Right renal cortex interstitium (tissue), 3 donors: ENCODE measurements at places on chromosomes 1 and 21. TPM values are rescaled to one million over a fixed set of nuclear protein-coding genes. Genes with fewer than 3 reads are reported as not detected.

DNA sequence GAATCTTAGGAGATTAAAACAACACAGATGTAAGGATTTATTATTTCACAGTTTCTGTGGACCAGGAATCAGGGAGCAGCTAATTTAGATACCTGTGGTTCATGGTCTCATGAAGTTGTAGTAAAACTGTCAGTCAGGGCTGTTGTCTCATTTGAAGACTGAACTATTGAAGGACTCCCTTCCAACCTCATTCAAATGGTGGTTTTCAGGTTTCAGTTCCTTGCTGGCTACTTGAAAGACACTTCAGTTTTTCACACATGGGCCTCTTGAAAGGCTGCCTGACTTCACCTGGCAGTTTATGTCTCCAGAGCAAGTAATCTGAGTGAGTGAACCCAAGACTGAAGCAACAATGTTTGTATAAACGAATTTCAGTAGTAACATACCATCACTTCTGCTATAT is 915.9 kb downstream of the PLA2G4A start:
- DNase-seq, result no peak

DNA sequence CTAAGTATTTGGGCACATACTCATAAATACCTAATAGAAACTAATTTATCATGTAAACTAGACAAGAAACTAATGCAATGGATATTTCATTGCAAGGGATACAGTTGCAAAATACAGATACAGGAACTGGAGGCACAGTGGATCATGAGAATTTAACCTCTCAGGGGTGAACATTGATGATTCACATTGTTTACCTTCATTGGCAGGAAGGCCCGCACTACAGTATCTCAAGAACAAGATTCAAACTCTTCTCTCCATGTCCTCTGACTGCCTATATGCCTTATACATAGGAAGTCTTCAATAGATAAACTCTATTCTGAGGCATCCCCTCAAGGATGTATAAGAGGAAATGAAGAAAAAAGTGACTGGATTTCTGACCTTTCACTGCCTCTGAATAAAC is 18.4 kb upstream of the PTBP2 start:
- no peak for DNase-seq

MATN1 gene
- polyA plus RNA-seq, result 0.17 TPM

- DNase-seq, result no peak
Measured at GRCh38 chr21:29521872-29522271, 223.2 kb downstream of the BACH1 start.

- DNase-seq, result peak; percentile 10
Measured at GRCh38 chr1:40592107-40592803, 60.8 kb downstream of the ZNF684 start.

DNA sequence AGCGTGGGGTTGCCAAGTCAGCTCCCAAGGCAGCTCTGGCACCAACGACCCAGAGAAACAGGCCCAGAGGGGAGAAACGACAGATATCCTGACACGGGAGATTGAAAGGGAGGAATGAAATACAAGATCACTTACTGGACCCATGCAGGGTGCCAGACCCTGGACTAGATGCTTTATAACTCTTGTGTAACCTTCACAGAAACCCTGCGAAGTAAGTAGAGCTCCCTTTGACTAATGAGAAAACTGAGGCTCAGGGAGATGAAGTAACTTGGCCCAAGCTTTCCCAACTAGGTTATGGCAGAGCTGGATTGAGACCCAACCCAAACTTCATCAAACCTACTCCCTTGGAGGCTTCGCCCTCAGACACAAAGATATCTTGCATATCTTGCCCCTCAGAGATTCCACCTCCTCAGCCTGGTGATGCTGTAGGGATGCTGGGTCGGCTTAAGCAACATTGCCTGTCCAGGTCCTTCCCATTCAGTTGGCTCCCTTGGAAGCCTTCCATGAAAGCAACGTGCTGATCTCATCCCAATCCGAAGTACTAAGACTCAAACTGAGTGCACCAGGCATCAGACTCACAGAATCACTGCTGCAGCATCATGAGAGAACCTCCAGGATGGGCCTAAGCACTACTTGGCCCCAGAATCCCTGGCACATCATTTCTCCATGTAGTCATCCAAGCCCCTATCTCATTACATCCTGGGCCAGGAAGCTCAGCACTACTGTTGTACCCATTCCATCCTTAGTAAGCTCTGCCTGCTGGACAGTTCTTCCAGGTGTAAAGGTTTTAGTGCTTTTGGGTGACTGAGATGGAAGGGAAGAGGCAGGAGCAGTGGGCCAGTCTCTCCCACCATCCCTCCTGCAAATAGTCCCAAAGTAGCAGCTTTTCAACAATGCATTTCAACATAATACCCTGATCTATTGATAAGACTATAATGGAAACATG is 1.1 kb upstream of the IGSF9 start:
- DNase-seq, result no peak

GRCh38 chr1:218546314-218546713 is 201.2 kb downstream of the TGFB2 start:
- no peak for DNase-seq

DNA sequence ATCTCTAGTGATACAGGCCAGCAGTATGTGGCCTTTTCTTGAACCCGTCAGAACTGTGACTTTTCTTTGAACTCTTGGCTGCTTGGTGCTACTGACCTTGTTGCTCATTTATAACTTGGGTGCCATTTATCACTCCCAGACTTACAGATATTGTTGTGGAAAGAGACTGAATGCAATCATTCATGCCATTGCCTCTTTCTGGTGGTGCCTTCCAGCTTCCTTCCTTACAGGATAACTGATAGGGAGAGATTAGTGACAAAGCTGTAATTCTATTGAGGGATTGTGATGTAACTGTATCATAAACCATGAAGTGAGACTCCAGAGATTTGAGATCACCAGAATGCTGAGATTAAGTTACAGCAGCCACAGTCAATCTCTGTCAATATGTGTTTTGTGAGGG is 256.5 kb downstream of the USP25 start:
- DNase-seq, result peak; percentile 27

DNA sequence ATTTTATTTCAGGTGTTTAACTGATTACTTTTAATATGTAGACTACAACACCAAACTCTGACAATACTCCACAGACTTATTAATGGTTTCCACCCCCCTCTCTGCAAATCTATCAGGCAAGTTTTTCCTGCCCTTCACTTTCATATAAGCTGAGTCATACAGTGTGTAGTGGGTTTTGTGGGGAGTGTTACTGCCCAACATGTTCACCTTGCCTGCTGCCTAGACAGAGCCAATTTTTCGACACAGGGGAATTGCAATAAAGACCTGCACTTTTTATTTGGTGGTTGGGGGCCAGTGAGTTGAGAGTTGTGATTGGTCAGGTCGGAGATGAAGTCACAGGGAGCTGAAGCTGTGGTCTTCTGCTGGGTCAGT is 119.7 kb downstream of the PPIAL4G start:
- no peak for DNase-seq

GRCh38 chr1:63004868-63005267 is 220.9 kb downstream of the ATG4C start:
- DNase-seq, result no peak

GRCh38 chr1:13832536-13832935 is 132.5 kb downstream of the PRDM2 start:
- no peak for DNase-seq

DNA sequence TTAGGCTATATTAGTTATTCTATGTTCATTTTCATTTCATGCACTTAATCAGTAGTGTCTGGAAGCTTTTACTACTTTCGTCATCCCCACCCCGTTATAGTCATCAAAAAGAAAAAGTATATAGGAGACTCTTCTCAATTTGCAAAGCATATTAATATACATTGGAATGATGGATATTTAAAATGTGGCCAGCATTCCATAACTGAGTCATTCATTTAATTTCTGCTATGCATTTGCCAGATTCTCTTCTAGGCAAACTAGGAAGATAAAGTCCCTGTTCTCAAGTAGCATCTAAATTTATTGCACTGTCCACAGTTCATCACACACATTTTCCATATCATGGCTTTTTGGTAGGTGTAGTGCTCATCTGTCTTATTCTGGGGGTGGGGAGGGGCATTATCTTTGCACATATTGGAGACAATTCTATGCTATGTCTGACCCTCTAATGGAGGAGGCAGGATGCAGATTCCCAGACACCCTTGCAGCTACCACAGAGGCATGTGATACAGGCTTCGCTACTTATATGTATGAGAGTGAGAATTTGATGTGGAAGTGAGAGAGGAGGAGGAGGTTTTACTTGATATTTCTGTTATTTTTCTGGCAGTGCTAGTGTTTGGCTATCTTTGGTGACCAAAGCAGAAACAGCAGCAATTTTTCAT is 125.8 kb downstream of the CTH start:
- DNase-seq, result no peak

GRCh38 chr1:115114308-115114707 is 25.0 kb upstream of the TSPAN2 start:
- no peak for DNase-seq

DNA sequence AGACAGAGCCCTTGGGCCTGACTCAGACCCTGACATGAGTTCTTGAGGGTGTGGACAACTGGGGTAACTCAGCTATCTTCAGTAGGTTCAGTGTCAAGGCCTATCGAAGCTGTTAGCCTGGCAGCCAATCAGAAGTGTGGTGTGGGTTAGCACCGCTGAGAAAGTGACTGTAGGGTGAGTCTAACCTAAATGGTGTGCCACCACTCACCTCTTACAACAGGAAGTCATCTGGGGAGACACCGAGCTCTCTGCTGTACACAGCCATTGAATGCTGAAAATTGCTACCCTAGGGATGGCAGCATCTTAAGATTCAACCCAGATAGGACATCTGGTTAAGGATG is 44.6 kb downstream of the RASSF5 start:
- no peak for DNase-seq

AUNIP gene
- polyA plus RNA-seq, result 4.0 TPM

GRCh38 chr1:158720620-158721019 is at the start of gene OR6K3:
Gene OR6K3 (minus strand): TSS chr1:158720720. CDS start chr1:158718115, 2,605 bp downstream.
- DNase-seq, result no peak

INAVA gene
- polyA plus RNA-seq, result 30.5 TPM

CGN gene
- polyA plus RNA-seq, result 34.9 TPM

CITED4 gene
- 3.0 TPM for polyA plus RNA-seq

DNA sequence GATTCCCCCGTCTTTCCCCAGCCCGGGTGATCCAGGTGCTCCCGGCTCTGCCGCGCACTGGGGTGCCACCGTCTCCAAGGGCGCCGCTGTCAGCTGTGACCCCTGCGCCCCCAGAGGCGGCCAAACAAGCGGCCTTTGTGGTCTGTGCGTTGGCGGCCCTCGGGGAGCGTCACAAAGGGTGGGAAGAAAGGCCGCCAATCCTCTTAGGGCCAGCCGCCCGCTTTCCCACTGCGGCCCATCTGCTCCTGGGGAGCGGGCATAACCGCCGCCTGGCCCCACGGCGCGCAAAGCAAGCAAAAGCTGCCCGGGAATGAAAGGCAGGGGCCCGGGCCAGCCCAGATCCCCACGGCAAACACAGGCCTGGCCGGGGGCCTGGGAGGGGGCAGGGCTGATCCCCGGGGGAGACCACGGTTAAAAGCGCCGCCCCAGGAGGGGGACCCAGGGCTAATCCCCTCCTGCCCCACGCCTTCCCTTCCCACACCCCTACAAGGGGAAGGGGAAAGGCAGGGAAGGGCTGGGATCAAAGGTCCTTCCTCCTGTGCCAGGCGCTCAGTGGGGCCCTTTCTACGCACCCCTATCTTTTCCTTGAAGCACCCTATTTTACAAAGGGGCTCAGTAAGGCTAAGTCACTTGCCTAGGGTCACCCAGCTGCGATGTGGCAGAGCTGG is 24.0 kb downstream of the C1QB start:
- no peak for DNase-seq

DNA sequence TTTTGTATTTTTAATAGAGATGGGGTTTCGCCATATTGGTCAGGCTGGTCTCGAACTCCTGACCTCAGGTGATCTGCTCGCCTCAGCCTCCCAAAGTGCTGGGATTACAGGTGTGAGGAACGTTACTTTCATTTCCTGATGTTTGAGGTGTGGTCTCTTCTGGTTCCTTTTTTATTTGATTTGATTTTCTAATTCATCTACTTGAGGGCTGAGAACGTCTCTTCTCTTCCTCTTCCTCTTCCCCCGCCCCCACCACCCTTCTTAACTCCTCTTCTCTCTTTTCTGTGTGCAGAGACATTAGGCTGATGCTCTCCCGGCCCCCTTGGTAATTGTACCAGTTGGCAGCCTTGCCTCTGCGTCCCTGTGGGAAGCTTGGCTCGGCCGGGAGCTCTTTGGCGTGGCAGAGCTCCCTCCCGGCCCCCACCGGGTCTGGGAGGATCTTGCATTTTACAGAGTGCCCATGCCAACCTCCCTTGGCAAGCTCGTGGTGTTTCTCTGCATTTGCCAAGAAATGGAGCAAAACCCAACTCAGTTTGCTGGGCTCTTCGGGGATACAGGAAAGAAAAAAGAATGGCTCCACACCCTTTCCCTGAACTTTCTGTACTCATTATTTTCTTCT is 19.9 kb downstream of the CRYAA start:
- no peak for DNase-seq

DNA sequence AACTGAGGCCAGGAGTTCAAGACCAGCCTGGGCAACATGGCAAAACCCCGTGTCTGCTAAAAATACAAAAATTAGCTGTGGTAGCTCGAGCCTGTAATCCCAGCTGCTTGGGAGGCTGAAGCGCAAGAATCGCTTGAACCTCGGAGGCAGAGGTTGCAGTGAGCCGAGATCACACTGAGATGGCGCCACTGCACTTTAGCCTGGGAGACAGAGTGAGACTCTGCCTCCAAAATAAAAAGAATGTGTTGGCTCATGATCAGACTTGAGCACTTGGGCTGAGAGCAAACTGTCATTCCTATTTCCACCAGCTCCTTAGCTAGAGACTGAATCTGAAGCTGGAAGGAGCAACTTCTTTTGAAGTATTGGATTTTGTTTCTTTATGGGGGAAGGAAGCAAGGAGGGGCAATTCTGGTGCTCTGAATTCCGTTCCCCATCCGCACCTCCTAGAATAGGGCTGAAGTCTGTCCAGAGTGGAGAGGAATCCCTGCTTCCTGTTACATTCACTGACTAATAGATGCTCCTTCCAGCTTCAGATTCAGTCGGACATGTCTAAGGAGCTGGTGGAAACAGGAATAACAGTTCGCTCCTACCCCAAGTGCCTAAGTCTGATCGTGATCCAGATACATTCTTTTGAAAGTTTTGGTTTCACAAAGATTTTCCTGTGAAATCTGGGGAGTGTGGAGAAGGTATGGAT is 3.8 kb downstream of the ZNF672 start:
- DNase-seq, result no peak
